Epithelial cell of proximal tubule (primary cell): ENCODE measurements at places on chromosomes 3 and 15. TPM values are rescaled to one million over a fixed set of nuclear protein-coding genes. Genes with fewer than 3 reads are reported as not detected.

The ZBTB20 gene
- total RNA-seq, result 7.1 and 11.2 TPM in 2 replicates

DNA sequence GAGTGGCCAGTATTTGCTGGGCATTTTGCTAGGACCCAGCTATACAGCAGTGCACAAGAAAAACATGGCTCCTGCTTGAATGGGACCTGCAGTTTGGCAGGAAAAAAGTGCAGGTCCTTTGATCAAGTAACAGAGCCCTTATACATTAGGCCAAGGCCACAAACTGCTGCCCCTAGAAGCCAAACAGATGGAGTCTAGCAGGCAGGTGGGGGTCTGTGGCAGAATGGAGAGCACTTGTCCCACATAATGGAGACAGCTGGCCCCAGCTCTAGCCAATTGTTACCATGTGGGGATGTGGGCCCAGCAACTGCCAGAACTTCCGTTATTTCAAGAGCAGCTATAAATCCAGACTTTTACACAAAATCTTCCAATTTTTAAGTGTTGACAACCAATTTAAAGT lies 79.3 kb downstream of the SHQ1 start:
- no peak for DNase-seq

DNA sequence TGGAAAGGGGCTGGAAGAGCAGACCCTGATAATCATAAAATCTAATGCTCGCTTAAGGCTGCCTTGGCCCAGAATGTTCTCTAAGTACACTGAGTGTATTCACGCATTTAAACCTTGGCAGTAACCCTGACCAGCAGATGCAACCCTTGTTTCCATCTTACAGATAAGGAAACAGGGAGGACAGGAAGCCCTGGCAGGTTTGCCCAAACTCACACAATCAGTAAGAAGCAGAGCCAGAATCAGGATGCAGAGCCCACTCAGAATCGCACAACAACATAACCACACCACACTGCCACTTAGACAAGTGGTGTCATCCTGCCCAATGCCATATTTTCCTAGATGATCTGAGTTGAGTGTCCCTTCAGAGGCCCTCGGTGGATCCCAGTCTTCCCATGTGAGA lies 214.5 kb upstream of the HES1 start:
- no peak for DNase-seq

DNA sequence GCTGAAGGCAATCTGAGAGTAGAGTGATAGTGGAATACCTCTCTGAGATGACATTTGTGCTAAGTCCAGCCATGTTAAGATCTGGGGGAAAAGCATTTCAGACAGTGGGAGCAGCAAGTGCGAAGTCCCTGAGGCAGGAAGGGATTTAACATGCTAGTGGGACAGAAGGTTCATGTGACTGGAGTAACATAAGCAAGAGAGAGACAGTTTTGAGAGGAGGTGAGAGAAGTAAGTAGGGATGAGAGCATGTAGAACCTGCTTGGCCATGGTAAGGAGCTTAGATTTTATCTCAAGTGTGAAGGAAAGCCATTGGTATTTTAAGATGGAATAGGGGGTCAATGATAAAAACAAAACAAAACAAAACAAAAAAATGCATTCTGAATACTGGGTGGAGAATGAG lies 358.6 kb upstream of the KCNH8 start:
- no peak for DNase-seq

DNA sequence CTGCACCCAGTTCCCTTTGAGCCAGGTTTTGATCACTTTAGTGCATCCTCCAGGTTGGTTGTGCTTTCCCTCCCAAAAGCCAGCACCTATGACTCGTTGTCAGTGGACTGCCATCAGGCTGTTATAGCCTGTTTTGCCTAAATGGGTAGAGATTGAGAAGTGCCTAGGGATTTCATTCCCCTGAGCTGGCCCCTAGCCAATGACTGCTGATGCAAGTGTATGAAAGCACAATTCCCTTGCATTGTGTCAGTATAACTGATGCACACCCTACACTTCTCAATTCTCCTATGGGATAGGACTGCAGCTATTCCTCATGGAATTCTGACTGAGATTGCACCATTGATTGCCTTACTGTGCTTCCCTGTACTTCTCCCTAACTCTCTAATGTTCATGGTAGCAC lies 102.1 kb upstream of the ARPP21 start:
- no peak for DNase-seq

The SLC2A2 gene
- total RNA-seq, result not detected in 2 replicates

DNA sequence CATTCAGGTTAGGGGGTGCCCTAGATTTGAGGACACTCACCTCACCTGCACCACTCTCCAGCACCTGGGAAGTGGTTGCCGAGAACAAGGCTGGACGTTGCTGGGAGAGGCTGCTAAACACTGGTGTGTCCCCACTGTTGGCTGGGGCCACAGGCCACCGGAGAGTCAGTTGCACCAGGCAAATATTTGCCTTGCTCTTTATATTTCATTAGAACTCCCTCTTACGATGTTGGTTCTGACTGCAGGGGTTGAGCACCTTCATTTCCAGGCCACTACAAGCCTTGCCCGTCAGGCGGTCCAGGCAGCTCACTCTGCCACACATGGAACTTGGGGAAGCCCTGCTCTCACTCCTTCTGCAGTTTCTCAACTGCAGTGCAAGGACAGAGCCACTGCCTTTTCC lies 30.7 kb downstream of the HCN4 start:
- DNase-seq, result no peak

The RBMS3 gene
- 7.7 and 13.2 TPM in 2 replicates for total RNA-seq

- no peak for DNase-seq
Observed at GRCh38 chr15:42329992-42330391, 29.3 kb upstream of the CAPN3 start.
